ENCODE measurements at places on chromosomes 13 and 19. TPM values are rescaled to one million over a fixed set of nuclear protein-coding genes. Genes with fewer than 3 reads are reported as not detected.

GRCh38 chr13:70585109-70585508 is 476.9 kb upstream of the KLHL1 start:
- no peak for DNase-seq

IGFL2 gene
- 0.46 TPM for total RNA-seq

ASPDH gene
- total RNA-seq: not detected

GRCh38 chr13:75092143-75092542 is 389.8 kb downstream of the TBC1D4 start:
- no peak for DNase-seq

DNA sequence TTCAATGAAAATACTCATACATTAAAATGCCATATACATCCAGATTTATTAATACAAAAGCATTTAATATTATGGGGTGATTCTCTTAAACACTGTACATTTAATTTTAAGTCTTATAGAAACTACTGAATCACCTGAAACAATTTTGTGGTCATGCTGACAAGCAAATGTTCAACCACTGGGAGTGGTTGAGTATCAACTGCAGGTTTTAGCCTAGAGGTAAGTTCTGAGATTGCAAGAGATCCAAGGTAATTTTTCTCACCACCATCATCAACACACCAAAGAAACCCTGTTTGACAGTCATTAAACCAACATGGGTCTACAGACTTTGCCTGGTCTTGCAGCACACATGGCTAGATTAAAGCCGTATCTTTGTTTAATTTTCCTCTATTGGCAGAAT is 196.3 kb downstream of the LHFPL6 start:
- DNase-seq: no peak

DNA sequence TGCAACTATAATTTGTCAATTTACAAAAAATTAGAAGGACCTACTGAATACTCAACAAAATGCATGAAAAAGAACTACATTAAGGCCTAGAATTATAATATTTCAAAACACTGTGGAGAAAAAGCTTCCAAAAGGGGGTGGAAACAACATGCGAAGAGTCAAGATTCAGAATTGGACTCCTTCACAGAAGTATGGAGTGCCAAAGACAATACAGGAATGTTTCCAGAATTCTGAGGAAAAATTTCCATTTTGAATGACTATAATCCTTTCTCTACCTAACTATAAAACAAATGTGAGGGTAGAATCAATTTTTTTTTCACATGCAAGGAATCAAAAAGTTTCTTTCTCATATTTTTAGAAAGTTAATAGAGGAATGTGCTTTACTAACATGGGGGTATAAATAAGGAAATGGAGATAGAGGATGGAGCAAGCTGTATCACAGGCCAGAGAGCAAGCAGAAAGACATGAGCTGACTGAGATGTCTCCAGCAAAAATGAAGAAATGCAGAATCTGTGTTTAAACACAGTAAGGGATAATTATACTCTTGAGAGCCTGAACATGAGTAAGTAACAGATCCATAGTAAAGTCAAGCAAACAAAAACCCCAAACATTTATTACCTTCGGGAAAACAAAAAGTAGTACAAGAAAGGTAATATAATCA is 39.5 kb upstream of the SMAD9 start:
- no peak for DNase-seq

DNA sequence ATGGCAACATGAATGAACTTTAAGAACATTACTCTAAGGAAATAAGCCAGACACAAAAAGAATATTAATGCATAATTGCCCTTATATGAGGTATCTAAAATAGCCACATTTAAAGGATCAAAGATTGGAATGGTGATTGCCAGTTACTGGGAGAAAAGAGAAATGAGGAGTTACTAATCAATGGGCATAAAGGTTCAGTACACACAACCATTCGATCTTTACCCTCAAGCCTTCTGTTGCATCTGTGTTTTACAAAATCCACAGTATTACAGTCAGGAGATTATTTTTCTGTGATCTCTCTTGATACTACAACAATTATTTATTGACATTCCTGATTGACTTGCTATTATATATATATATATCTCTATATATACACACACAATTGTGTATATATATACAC is 310.0 kb upstream of the SLITRK5 start:
- no peak for DNase-seq

GRCh38 chr19:18831524-18832305 is at the start of gene UPF1:
Gene UPF1 (plus strand): TSS chr19:18831959. CDS start chr19:18832210, 251 bp downstream.
- peak; percentile 95 for DNase-seq

TICAM1 gene
- total RNA-seq: 28.1 TPM

GRCh38 chr19:15508035-15508710 is at the start of gene CYP4F22:
Gene CYP4F22 (plus strand): TSS chr19:15508525. CDS start chr19:15525337, 16,812 bp downstream.
- DNase-seq: no peak

DNA sequence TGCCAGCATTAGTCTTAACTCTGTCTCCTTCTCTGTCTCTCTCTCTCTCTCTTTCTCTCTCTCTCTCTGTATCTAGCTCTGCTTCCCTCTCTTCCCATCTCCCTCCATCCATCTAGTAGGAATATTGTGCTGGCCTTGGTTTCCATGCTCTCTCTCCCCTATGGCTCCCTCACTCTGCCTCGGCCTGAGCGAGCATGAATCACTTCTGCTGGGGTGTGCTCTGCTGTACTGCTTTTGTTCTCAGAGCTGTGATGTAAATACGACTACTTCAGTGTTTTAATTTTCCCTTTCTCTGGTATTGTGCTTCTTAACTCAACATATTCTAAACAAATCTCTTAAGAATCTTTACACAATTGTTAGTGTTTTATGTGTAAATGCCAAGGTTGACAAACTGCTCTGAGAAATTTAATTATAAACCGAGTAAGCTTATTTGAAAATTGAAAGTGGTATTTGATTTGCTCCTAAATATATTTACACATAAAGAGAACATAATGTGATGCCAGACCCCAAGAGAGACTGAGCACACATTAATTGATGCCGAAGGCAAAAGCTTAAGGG is 211.5 kb upstream of the KL start:
- no peak for DNase-seq

DNA sequence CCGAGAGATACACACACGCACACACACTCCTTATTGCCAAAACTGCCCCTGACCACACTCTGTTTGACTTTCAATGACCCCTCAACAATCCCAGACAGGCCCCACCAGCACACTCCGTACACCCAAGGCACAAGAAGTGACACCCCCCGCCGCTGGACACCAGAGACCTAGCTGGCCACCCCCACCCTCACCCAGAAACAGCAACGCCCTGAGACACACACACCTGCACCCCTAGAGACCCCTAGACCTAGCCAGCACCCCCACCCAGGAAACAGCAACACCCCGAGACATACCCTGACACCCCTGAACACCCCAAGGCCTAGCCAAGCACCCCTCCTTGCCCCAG is 1.1 kb upstream of the PTGER1 start:
- no peak for DNase-seq

DNA sequence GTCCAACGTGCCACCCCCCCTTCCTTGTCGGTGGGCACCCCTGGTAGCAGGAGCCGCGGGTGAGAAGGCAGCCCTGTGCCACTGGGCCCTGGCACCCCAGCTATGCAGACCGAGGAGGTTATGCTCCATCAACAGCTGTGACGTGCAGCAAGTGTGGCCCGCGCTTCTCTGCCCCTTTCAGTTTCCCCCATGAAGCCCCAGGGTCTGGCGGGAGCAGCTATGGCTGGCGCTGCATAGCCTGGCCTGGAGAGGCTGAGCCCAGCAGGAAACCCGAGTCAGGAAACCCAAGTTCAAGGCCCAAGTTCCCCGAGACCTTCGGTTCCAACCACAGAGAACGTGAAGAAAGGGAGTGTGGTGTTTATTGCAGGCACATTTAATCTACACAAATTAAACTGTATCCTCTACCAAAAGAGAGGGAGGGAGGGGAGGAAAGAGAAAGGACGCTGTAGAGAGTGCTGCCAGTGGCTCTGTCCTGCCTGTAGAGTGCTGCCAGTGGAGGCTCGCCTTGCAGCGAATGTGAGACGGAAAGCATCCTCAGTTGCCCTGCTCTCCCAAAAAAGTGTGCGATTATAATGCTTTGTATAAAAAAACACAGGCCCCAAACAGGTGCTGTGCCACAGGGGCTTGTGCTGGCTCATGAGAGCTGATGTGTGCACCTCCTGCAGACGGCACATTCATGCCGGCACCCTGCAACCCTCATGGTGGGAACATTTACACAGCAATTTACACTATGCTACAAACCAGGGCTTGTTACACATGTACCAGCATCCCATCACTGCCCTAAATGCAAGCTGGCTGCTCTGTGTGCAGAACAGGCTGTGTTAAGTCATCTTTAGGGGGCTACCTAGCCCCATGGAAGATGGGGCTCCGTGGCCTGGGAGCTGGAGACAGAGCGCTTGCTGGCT is 16.3 kb downstream of the POP4 start:
- DNase-seq: no peak

MIA gene
- 0.69 TPM for total RNA-seq

FBXO17 gene
- not detected for total RNA-seq

KLK12 gene
- not detected for total RNA-seq

GRCh38 chr13:27401210-27401609 is 23.2 kb upstream of the GTF3A start:
- DNase-seq: no peak

CGB2 gene
- total RNA-seq: not detected

DNA sequence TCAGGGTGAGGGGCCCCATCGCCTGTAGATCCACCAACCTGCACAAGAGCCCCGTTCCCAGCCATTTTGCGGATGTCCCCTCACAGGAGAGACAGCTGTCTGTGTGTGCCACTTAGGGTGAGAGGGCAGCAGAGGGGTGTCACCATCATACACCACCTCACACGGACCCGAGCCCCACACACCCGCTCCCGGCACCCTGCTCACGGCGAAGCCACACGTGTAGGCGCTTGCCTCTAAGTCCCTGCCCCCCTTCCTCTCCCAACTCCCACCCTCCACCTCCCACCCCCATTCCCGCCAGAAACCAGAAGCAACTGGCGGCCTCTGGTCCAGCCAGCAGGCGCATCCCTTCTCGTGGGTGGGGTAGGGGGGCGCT is 4.0 kb upstream of the DPF1 start:
- no peak for DNase-seq

DNA sequence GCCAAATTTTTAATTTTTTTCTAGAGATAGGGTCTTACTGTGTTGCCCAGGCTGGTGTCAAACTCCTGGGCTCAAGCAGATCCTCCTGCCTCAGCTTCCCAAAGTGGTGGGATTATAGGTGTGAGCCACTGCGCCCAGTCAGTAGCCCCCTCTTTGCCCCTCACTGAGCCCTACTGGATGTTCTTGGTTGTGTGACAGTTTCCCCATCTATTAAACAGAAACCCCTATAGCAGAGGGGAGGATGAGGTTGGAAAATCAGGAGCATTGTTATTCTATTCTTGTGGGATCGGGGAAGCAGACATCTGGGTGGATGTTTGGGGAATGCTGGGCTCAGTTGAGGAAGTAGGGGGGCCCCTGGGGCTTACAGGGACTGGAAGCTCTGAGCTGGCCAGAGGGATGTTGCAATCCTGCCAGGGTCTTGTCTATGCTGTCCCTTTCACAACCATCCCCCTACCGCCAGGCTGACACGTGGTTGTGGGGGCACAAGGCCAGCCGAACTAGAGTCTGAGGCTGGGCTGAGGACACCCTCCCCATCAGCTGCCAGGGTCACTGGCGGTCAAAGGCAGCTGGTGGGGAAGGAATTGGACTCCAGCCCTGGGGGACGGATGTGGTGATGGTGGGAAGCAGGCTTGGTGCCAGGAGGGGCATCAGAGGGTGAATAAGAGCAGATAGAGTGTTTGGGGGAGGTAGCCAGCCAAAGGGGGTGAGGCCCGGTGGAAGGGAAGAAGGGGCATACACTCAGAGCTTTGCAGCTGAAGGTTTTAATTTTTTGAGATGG is 10.9 kb downstream of the APOC1 start:
- DNase-seq: no peak

- DNase-seq: no peak
Observed at GRCh38 chr13:32504876-32505275, 33.7 kb downstream of the N4BP2L2 start.

DNA sequence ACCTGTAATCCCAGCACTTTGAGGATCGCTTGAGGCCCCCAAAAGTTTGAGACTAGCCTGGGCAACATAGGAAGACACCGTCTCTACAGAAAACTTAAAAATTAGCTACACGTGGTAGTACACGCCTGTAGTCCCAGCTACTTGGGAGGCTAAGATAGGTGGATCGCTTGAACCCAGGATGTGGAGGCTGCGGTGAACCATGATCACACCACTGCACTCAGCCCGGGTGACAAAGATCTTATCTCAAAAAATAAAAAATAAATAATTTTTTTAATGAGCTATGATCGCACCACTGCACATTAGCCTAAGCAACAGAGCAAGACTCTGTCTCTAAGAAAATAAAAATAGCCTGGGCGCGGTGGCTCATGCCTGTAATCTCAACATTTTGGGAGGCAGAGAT is 6.6 kb downstream of the RCBTB2 start:
- DNase-seq: no peak

DNA sequence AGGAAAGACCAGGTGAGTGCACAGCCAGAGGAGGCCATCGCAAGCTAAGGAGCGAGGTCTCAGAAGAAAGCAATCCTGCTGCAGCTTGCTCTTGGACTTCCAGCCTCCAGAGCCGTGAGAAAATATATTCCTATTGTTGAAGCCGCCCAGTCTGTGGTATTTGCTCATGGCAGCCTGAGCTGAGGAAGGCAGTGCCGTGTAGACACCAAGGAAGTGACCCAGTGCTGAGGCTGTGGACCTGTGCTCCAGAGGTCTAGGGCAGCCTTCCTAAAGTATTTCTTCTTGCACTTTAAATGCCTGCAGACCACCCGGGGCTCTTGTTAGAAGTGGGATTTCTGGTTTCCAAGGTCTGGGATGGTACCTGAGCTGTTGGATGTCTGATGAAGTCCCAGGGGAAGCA is 158.5 kb upstream of the KL start:
- DNase-seq: no peak

MRPL34 gene
- total RNA-seq: 92.0 TPM

GRCh38 chr13:59527500-59527899 is 636.2 kb downstream of the DIAPH3 start:
- no peak for DNase-seq

GRCh38 chr13:77150651-77151050 is 123.7 kb upstream of the FBXL3 start:
- no peak for DNase-seq

YJEFN3 gene
- 9.7 TPM for total RNA-seq
